Hematopoietic multipotent progenitor cell (in vitro differentiated cells): ENCODE measurements at places on chromosomes 11 and 22.

- no peak for DNase-seq
Measured at GRCh38 chr11:87473174-87473573, 435.4 kb downstream of the TMEM135 start.

GRCh38 chr11:63910675-63911074 lies 6.3 kb downstream of the RCOR2 start:
- DNase-seq: no peak

DNA sequence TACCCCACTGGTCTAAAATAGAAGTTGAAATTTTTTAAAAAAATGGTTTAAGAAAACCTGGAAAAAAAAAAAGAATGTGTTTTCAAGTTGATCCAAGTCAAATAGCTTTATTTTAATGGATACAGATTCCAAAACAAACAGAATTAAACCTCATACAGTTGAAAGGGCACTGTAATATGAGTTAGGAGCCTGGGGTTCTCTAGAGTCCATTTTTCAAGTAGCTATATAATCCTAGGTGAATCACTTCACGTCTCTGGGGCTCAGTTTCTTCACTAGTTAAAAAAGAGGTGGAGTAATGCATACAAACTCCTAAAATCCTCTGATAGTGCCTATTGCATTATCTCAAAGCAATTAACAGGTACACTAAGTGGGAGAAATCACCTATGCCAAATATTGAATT lies 132.9 kb downstream of the BBOX1 start:
- DNase-seq: no peak

- DNase-seq: no peak
Measured at GRCh38 chr11:66362481-66363147, 8.9 kb downstream of the SLC29A2 start.

GRCh38 chr11:123517559-123518364 lies 87.7 kb downstream of the GRAMD1B start:
- no peak for DNase-seq

DNA sequence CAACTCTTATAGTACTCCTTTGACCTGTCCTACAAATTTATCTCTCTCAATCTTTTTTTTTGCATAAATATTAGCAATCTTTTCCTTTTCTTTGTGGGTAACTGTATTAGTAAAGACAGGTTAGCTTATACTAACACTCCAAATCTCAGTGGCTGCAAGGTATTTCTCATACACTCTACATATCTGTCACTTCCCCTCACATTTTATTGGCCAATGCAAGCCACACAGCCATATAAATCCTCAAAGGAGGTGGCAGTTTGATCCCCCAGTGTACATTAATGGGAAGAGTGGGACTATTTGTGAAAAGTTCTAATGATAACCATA lies 42.6 kb upstream of the EED start:
- no peak for DNase-seq

- DNase-seq: no peak
Measured at GRCh38 chr11:82980947-82981346, 79.4 kb downstream of the DDIAS start.

DNA sequence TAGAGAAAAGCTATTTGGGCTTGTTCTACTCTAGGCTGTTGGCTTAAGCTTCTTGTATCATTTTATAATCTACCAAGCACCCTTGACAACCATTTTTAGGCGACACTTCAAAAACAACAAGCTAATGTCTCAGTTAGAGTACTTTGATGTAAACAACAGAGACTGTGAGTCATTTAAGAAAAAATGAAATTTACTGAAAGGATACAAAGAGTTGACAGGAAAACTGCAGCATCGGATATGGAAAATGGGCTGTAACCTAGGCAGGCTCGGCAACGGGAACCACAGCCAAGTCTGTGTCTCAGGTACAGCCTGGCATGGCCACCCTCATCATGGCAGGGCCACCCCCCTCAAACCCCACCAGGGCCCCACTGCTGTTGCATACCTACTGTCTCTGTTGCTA lies 4.4 kb upstream of the RNF169 start:
- no peak for DNase-seq

DNA sequence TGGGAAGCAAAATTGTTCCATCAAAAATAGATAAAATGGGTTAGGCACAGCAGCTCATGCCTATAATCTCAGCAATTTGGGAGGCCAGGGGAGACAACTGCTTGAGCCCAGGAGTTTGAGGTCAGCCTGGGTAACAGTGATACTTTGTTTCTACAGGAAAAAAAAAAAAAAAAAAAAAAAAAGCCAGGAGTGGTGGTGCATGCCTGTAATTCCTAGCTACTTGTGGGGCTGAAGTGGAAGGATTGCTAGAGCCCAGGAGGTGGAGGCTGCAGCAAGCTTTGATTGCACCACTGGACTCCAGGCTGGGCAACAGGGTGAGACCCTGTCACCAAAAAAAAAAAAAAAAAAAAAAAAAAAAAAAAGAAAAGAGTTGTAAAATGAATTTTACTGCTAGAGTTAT lies 49.6 kb downstream of the KIF18A start:
- no peak for DNase-seq

DNA sequence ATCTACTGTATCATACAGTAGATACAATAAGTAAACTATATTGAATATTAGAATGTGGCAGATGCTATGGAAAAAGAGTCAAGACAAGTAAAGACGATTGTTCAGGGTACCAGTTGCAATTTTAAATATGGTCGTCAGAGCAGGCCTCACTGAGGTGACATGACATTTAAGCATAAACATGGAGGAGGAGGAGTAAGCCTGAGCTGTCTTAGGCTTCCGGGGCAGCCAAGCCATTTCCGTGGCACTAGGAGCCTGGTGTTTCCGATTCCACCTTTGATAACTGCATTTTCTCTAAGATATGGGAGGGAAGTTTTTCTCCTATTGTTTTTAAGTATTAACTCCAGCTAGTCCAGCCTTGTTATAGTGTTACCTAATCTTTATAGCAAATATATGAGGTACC lies 14.5 kb downstream of the PIK3IP1 start:
- DNase-seq: no peak
